ENCODE measurements at places on chromosomes 2 and 18.

GRCh38 chr2:73218298-73218697 lies 4.3 kb downstream of the SMYD5 start:
- no peak for DNase-seq

GRCh38 chr2:107584577-107584976 lies 242.1 kb upstream of the RGPD4 start:
- DNase-seq, result no peak

- no peak for DNase-seq
Observed at GRCh38 chr2:20486571-20486970, 39.7 kb downstream of the RHOB start.

DNA sequence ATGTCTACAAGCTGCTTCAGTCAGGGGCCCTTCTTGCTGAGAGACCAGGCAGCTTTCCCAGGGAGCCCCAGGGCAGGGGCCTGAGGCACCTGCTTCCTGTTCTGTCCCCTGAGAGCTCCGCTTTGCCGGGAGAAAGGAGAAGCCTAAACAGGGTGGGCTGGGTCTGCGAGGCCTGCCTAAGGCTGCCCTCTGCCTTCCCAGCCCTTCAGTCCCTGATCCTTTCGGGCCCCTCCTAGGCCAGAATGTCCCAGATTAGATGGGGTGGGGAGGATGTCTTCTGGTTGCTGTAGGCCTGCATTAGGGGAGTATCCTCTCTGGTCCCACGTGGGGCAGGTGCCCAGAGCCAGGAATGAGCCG lies 72.4 kb downstream of the TGOLN2 start:
- no peak for DNase-seq

GRCh38 chr2:217866457-217866856 lies 136.3 kb downstream of the TNS1 start:
- no peak for DNase-seq
